ENCODE measurements at places on chromosomes 7 and 10. TPM values are rescaled to one million over a fixed set of nuclear protein-coding genes. Genes with fewer than 3 reads are reported as not detected.

Gene ANKRD1
- total RNA-seq = not detected

DNA sequence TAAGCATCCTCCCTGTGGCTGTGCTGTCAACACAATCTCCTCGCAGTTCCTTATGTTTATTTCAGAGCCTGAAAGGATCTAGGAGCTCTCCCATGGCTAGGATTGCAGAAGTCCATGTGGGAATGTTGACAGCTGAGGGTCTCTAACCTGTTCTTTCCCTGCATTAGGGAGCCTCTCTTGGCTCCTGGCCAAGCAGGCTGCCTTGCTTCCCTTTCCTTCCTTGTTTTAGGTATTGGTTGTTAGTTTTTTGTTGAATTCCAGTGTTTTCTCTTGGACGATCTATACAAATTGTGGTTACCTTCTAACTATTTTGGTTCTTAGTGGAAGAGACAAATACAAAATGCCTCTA is 171.8 kb downstream of the MLLT10 start:
- no peak for DNase-seq

Gene VSIR
- 238 TPM for total RNA-seq

DNA sequence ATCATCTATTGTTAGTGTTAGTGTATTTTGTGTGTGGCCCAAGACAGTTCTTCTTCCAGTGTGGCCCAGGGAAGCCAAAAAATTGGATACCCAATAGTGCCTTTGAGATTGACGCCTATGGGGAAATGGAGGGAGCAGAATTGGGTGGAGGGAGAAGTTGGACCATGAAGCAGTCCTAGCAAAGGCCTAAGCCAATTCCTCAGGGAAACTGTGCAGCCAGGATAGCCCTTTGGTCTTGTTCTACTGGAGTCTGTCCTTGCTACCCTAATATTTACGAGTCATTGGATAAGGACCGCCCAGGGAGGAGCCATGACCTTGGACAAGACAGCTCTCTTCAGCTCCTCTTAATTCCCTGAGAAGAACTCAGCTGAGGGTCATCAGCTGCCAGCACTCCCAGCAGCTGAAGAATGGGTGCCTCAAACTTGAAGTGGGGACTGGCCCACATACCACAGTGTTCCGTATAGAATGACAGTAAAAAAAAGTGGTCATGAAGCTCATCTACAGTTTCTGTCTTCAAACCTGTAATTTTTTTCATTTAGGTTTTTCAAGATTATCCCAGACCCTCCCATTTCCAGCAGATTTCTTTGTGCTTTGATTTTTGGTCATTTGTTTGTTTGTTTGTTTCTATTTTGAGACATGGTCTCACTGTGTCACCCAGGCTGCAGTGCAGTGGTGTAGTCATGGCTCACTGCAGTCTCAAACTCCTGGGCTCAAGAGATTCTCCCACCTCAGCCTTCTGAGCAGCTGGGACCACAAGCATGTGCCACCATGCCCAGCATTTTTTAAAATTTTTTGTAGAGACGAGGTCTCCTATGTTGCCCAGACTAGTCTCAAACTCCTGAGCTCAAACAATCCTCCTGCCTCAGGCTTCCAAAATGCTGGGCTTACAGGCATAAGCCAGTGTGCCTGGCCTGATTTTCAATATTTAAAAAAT is 81.2 kb downstream of the C1GALT1 start:
- DNase-seq = no peak

DNA sequence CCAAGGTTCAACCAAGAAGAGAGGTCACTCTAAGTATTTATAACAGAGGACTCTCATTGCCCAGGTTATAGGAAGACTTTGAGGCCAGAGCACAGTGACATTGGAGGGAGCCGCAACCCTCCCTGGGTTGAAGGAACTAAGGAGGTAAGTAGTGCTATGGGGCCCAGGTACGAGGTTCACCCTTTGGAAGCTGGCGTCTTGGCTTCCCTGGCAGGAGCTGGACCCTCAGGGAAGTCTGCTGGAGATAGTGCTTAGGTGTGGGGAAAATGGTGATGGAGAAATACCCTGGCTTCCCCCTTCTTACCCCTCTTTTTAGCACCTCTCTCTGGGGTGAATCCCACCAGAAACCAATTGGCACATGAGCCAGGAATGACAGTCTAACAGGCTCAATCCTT is 317.9 kb upstream of the ZNF32 start:
- no peak for DNase-seq

Gene CARD11
- 71.5 TPM for total RNA-seq

Gene NUDT13
- 0.68 TPM for total RNA-seq

Gene SAP25
- total RNA-seq = 7.6 TPM

DNA sequence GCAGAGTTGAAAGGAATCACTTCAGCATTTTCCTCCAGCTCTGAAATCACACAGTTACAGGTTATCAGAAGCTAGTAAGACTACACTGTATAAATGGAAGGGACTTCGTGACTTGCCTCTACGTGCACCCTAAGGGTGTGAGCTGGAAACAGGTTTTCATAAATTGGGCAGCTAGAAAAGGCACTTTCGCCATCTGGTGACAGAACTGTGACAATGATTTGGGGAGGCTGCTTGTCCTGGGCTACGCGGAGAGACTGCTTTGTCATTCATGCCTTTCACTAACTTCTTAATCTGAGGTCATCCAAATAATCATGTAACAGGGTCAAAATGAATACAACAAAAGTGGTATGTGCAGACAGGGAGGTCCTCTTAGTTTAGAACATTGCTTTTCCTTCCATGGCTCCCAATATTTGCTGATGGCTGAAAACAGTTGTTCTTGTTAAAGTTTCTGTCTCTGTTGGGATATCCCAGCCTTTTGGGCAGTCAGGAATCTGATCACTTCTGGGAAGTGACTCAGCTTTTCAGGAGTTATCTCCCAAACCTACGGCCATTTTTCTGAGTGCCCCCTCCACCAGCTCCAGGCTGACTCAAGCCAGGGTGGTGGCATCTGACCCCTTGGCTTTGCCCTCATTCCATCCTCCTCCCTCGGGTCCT is 17.8 kb downstream of the VWC2 start:
- no peak for DNase-seq

DNA sequence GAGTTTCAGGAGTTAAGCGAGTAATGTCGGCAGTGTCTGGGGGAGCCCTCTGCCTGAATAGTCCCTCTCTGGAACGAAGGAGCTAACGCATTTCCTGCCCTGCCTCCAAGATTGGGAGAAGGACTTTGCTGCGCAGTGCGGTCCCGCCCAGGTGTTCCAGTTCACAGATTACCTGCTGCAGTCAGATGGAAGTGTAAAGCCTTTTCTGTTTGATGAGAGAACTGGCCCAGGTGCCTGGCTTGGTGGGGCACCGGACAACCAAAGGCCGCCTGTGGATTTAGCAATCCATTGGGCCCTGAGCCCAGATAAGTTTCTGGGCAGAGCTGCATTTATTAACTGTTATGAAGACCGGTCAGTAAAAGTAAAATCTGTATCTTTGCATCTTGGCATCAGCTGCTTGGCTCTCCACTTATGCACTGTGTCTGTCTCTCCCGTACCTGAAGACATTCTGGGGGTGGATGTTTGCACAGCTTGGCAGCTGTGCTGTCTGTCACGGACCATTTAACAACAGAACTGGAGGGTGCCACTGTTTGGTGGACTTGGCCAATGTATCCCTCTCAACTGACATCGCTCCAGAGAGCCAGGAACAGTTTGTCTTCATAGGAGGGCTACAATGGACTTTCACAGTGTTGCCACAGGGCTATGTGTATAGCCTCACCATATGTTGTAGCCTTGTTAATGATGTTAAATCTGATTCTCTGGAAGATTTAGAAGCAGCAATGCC is 654.7 kb upstream of the ZWINT start:
- DNase-seq = no peak

Gene COBL
- total RNA-seq = not detected
